Naive thymus-derived CD4-positive, alpha-beta T cell (primary cell): ENCODE measurements at places on chromosomes 6 and 20. TPM values are rescaled to one million over a fixed set of nuclear protein-coding genes. Genes with fewer than 3 reads are reported as not detected.

The SNAP91 gene
- not detected for total RNA-seq

The GSS gene
- total RNA-seq, result 30.2 TPM

The TFAP2C gene
- total RNA-seq, result not detected

The ZBTB46 gene
- not detected for total RNA-seq

The LY86 gene
- 1.5 TPM for total RNA-seq

The ASXL1 gene
- 171 TPM for total RNA-seq

The PCSK2 gene
- total RNA-seq, result not detected
